ENCODE measurements at places on chromosomes 2 and 18.

GRCh38 chr2:181575650-181576025 is 81.3 kb downstream of the CERKL start:
- no peak for DNase-seq

DNA sequence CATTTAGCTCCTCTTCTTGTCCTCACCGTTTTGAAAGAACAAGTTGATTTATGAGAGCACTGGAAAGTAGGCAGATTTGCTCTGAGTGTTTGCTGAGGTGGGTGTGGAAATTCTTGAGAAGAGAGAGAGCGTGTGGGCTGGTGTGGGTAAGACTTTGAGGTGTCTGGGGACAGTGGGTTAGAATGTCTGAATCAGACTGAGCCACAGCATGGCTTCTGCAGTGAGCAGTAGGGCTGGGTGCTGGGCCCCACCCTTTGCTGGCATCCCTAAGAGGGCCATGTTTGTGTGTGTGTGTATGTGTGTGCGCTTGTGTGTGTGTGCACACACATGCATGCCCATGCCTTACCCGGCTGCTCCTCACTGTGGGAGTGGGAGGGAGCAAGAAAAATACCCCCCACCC is 63.7 kb downstream of the COPS8 start:
- peak; percentile 49 for DNase-seq

DNA sequence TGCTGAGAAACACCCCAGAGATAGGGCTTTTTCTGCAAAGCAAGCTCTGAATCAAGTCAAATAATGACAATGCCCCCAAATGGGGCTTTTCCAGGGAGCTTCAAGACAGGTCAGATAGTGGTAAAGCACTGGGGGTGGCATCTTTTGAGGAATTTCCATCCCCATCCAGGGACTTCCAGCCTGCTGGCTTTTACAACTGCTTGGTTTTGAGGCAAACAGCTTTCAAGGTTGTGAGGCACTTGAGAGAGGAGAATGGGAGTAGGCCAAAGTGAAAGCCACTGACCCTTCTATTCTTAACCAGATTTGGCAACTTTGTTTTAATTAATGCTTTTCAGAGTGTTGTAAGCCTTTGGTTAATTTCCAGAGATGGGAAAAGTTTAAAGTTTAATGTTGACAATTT is 762.0 kb upstream of the POU3F3 start:
- no peak for DNase-seq

DNA sequence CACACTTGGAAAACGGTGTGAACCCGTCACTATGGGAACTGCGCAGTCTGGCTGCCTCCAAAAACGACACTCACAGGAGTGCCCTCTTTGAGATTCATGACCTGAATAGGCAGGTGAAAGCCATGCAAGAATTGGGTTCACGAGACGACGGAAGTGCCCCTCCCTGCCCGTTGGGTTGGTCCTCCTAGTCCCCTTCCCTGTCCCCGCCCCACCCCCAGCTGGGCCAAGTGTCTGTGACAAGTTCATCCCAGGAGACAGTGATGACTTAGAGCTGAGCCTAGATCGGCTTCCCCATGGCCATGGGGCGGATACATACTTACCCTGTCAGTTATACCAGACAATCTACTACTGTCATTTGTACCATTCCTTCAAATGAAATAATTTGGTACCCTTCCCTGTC is 1137.7 kb upstream of the CHAC2 start:
- no peak for DNase-seq

DNA sequence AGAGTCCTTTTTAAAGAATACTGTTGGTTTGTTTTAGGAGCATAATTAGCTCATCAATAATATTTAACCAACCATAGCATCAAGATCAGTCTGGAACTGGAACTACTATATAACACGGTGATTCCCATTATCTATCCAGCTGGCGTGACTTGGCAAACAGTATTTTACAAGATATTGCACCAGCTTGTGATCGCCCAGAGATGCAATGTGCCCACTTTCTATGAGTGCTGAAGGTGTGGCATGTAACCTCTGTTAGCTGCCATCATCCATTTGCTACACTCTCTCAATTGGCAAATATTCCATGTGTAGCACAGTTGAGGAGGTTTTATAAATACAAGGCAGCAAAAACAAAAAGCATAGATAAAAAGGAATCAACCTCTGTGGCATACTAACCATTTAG is 64.9 kb downstream of the FIGN start:
- DNase-seq = no peak

DNA sequence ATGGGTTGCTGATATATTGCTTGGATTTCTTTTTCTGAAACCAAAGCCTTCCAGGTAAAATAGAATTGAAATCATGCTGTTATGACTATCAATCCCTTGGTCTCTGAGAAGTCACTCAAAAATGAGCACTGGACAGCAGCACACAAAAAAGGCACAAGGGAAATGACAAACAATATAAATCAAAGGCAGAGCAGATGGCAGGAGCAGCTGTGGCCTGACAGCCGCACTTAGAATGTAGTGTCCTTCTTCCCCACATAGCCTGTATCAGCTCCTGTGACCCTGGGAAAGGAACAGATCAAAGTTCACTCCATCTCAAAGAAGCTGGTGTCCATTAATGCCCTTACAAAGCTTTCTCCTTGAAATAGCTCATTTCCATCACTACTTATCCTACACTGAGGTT is 326.7 kb downstream of the SUCLG1 start:
- no peak for DNase-seq

DNA sequence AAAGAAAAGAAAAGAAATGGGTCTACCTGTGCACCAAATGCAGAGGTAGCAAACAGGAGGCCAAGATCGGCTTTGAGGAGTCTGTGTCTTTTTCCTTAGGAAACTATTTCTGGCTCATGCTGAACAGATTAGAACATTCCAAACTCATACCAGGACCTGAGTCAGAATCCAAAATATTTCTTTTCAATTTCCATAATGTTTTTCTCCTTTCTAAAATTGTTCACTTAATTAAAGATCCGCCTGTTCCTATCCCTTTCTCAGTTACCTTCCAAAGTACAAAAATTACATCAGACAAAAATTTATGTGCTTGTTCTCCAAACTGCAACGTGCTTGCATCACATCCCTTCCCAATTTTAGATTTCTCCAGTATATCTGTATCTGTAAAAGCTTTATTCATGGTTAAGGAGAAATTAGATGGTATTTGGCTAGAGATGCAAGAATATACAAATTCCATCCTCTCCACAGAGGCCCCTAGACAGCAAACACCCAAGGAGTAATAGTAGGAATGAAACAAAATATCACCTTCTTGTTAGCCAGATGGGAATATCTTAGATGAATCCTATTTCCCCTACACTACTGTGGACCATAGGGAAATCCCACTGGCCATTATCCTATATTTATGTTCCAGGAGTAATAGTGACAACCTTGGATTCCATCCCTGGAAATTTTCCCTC is 130.6 kb downstream of the LNPK start:
- no peak for DNase-seq

DNA sequence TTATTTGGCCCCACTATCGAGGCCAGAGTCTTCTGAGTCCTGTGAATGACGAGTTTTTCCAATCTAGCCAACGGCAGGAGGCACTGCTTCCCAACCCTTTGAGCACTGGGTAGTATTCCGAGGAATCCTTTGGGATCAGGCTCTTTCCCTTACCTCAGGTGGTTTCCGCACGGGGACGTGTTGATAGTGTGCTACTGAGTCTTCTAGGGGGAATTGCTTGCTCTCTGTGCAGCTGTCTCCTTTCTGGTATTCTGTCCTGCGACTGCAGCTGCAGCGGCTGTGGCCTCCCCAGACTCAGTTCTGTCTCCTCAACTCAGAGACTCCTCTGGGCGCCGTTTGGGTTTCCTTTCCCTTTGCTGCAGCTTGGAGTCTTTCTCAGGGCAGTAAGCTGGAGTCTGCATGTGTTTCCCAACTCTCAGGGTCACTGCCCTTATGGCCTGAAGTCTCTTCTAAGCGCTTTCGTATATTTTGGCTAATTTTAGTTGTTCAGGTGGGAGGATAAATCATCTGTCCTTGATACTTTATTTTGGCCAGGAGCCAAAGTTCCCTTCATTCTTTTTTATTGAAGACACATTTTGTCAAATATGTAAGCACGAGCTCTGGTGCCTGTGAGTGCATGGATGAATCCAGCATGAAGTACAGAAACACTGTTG is 118.4 kb downstream of the MAP4K4 start:
- no peak for DNase-seq

DNA sequence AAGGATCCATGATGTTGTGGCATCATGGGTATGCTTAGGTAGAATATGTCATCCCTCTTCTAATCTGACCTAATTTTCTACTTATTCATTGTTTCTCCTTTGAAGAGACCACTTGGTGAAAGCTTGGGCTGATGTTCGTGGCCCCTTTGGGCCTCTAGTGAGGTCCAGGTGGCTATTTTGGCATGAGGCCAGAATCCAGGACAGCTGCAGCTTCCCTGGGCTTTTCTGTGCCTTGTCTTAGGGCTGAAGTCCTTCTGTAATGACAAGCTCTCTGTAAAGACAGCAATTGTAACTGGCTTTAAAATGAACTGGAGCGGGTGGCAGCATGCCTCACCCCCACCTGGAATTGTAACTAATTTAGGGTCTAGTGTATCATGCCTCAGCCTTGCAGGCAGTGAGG is 15.6 kb upstream of the MC2R start:
- DNase-seq = no peak

DNA sequence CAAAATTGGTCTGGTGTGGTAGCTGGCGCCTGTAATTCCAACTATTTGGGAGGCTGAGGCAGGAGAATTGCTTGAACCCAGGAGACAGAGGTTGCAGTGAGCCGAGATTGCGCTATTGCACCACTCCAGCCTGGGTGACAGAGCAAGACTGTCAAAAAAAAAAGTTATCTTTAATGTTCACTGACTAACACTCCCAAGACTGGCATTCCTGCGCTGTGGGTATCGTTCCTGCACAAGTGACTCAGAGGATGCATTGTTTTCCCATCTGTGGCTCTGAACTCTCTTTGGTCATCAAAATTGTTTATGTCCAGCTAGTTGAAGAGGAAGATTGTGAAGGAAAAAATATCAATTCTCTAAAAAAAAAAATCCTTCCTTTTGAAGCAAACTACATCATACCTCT is 539.0 kb downstream of the SOX11 start:
- no peak for DNase-seq

DNA sequence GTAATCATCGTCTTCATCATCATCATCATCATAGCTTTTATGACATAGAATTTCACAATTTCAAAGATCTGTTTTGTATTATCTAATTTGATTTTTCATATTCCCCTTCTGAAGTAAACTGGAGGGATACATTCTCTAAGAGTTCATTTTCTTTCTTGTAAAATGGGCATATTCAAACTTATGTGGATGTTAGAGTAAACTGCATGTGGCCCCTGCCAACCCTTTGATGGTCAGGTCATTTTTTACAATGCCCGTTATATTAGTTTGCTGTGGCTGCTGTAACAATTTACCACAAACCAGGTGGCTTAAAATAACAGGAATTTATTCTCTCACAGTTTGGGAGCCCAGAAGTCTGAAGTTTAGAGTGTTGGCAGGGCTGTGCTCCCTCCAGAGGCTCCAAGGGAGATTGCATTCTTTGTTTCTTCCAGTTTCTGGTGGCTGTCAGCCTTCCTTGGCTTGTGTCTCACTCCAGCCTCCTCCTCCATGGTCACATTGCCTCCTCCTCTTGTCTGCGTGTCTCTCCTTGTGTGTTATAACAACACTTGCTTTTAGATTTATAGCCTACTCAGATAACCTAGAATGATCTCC is 127.5 kb upstream of the MMADHC start:
- no peak for DNase-seq

- DNase-seq = no peak
Observed at GRCh38 chr2:8265476-8266226, 416.2 kb upstream of the ID2 start.

DNA sequence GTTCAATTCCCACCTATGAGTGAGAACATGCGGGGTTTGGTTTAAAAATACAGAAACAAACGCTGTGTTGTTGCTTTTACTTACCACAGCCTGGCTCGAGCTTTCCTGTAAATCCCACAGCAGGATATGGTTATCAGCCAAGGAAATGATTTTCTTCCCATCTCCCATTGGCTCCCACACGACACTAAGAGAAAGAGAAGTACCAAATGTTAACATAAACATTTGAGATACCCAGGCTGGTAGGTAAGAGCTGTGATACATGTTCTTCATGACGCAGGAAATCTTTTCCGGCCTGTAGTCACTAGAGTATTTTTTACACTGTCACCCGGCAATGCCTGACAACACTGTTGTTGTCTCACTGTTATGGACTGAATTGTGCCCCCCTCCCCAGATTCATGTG is 163.6 kb downstream of the EIPR1 start:
- DNase-seq = no peak

GRCh38 chr18:10077986-10078385 is 164.2 kb downstream of the VAPA start:
- no peak for DNase-seq

GRCh38 chr2:24313744-24314632 is 46.3 kb downstream of the ITSN2 start:
- DNase-seq = no peak

GRCh38 chr18:32429402-32429801 is 41.3 kb downstream of the GAREM1 start:
- no peak for DNase-seq

GRCh38 chr2:42856891-42857632 is 64.7 kb upstream of the HAAO start:
- DNase-seq = no peak

DNA sequence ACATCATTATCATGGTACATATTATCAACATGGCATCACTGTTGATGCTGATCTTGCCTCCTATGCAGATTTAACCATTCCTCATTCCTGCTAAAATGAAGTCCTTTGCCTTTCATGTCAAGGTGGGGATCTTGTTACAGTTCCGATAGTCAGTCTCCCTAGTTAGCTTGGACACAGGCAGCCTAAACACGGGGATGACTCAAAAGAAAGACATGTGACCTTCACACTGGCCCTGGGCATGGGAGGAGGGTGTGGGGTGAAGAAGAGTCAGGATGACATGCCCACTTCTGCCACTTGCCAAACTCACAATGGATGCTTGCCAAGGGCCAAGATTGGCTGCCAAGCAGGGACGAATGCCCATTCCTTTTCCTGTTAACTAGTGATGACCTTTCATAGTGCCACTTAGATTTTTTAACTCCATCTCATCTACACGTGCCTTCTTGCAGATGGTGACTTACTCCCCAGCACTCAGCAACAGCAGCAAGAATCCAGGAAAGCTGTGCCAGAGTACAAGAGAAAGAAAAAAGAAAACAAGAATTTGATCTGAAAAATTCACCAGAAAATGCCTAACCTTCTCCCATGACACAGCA is 13.9 kb upstream of the SLC1A4 start:
- no peak for DNase-seq

Measured in stimulated activated CD4-positive, alpha-beta T cell treated with anti-CD3 and anti-CD28 coated beads, Interleukin-4, amount 100 ng/mL, for 4 hours (primary cell).